ENCODE measurements at places on chromosomes 3 and 15.

- no peak for DNase-seq
These were observed 18.3 kb upstream of the NTRK3 start for GRCh38 chr15:88274553-88275460.

GRCh38 chr3:1823867-1824266 is 274.8 kb upstream of the CNTN4 start:
- no peak for DNase-seq

GRCh38 chr15:39837454-39837853 is 54.8 kb upstream of the FSIP1 start:
- no peak for DNase-seq

DNA sequence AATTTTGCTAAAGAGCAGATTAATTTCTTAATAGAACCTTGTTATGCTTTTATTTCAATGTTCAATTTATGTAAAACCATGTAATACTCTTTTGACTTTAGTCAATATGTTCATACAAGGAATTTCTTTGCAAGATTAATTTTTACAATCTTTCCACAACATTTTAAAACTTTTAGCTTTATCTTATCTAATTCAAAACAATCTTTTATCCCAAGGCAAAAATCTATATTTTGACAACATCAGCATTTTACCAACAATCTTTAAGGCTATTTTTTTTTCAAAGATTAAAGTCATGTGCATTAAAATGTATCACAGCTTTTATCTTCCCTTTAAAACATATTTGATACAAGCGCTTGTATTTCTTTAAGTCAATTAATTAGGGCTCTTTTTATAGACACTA is 914.7 kb downstream of the PLOD2 start:
- no peak for DNase-seq

- DNase-seq: no peak
These were observed 6.5 kb downstream of the CHD2 start for GRCh38 chr15:92906563-92907081.

GRCh38 chr3:150419076-150419868 is 11.2 kb downstream of the TSC22D2 start:
- no peak for DNase-seq

GRCh38 chr3:69496856-69497255 is 111.0 kb upstream of the FRMD4B start:
- DNase-seq: no peak

GRCh38 chr15:64046421-64047153 is at the start of gene DAPK2:
Gene DAPK2 (minus strand): TSS chr15:64046485. CDS start chr15:64040261, 6,224 bp downstream.
- DNase-seq: peak; percentile 39

- no peak for DNase-seq
These were observed 136.1 kb downstream of the ADAMTS17 start for GRCh38 chr15:100205549-100206295.

DNA sequence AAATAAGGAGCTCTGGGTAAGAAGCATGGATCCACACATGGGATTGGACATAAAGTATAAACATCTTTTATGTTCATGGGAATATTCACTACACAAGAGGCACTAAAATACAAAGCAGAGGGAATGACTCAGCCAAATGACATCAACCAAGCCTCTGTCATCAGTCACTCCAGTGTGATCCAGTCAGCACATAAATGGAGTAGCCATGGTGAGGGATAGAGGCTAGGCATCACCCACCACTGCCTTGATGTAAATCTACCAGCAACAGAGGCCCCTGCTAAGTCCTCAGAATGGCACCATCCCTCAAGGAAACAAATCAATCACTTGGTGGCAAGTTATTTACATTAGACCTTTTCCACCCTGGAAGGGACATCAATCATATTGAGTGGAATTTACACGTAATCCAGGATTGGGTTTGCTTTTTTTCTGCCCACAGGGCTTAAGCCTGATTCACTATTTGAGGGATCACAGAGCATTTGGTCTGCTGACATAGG is 27.2 kb downstream of the VEPH1 start:
- no peak for DNase-seq

DNA sequence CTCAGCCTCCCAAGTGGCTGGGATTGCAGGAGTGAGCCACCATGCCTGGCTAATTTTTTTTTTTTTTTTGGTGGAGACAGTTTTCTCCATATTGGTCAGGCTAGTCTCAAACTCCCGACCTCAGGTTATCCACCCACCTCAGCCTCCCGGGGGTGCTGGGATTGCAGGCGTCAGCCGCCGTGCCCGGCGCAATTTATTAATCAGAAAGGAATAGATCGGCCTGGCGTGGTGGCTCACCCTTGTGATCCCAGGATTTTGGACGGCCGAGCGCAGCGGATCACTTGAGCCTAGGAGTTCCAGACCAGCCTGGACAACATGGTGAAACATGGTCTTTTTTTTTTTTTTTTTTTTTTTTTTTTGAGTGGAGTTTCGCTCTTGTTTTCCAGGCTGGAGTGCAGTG is 13.3 kb upstream of the GOLGA8M start:
- no peak for DNase-seq

DNA sequence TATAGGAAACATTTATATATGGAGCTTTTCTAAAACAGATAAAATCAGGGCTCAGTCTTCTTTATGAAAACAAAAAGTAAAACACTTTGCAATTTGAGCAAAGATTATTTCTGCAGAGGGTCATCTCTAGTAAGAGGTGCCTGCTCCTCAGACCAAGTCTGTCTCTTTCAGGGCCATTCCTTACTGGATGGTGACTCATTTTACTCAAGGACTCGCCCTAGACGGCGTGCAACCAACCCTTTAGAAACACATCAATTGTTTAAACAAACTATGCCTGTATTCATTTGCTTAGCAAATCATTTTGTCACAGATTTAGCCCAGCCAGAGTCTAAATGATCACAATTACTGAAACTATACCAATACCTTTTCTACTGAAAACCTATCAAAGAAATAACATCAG is 242.8 kb upstream of the ICE2 start:
- no peak for DNase-seq

- no peak for DNase-seq
These were observed 34.3 kb upstream of the ANKDD1A start for GRCh38 chr15:64877435-64877834.

DNA sequence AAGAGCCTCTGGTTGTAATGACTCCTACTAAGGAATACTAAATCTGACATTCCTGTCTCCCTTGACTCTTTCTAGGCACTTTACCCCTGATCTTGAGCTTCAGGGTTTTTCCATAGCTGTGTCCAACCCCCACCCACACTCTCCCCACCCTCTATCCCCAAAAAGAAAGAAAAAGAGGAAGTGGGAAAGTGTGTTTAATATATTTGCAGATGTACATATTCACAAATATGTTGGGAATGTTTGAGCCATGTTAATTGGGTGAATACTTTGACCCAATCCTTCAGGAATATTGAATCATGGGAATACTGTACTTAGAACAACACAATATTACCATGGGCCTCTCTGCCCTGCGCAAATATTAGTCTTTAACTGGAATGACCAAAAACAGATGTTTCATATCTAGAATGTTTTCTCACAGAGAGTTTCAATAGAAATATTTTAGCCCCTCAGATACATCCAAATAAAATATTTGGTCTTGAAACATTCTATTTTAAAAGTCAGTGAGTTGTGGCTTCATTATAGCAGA is 19.8 kb upstream of the PFN2 start:
- DNase-seq: no peak

DNA sequence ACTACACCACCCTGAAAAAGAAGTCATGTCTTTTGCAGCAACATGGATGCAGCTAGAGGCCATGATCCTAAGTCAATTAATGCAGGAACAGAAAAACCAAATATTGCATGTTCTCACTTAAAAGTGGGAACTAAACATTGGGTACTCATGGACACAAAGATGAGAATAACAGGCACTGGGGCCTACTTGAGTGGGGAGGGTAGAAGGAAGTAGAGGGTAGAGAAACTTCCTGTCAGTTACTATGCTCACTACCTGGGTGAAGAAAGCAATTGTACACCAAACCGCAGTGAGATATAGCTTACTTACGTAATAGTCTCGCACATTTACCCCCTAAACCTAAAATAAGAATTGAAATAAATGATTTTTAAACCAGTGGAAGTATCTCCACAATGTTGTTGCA is 480.5 kb upstream of the ARRDC4 start:
- DNase-seq: no peak

GRCh38 chr3:42535981-42536784 is 33.7 kb downstream of the VIPR1 start:
- DNase-seq: no peak

GRCh38 chr15:66232267-66232625 is 21.3 kb downstream of the MEGF11 start:
- DNase-seq: no peak

GRCh38 chr3:41418961-41419691 is 219.8 kb downstream of the CTNNB1 start:
- no peak for DNase-seq

- no peak for DNase-seq
These were observed 4.1 kb upstream of the HDAC11 start for GRCh38 chr3:13475871-13476590.

- no peak for DNase-seq
These were observed 2.1 kb downstream of the RAB43 start for GRCh38 chr3:129119365-129120100.

DNA sequence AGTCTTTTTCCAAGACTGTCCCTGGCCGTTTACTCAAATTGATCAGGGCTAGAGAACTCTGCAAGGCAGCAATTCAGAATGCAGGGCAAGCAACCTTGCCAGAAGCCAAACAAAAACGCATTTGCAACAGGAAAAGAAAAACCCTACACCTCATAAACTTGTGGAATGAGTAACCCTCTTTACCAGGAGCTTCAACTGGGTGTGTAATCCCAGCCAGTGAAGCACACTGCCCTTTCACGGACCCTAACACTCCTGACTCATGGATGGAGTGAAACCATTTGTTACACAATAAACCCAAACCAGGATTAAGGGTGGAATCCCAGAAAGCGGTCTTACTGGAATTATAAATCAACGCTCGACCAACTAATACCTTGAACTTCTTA is 14.8 kb upstream of the LDHAL6B start:
- DNase-seq: no peak

GRCh38 chr3:119310071-119310470 is 15.9 kb downstream of the ARHGAP31 start:
- DNase-seq: no peak

- no peak for DNase-seq
These were observed 8.3 kb upstream of the SUCLG2 start for GRCh38 chr3:67662733-67663132.

GRCh38 chr3:122004991-122005565 is 17.0 kb downstream of the ILDR1 start:
- no peak for DNase-seq

- no peak for DNase-seq
These were observed 2.7 kb downstream of the ARPP21 start for GRCh38 chr3:35641920-35642527.

DNA sequence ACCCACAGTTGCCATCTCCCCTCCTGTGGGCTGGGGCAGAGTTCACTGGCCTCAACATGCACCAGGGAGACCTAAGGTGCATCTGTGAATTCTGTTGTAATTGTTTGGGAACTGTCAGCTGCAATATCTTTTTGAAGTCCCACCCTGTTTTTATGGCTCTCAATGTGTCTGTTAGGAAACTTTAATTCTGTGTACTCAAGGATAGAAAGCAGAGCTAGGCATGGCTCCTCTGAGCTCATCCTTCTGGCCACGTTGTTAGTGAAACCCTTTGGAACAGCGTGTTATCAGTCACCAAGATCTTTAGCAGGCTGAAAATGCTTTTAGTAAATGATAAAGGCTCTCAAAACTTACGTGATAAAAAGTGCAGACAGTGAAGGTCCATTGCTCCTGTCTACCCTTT is 33.6 kb upstream of the MTMR10 start:
- DNase-seq: no peak

- no peak for DNase-seq
These were observed 113.2 kb upstream of the TJP1 start for GRCh38 chr15:29935296-29936004.
